ENCODE measurements at places on chromosomes 5 and 9.

- DNase-seq = no peak
Observed at GRCh38 chr5:22242532-22242931, 610.6 kb downstream of the CDH12 start.

DNA sequence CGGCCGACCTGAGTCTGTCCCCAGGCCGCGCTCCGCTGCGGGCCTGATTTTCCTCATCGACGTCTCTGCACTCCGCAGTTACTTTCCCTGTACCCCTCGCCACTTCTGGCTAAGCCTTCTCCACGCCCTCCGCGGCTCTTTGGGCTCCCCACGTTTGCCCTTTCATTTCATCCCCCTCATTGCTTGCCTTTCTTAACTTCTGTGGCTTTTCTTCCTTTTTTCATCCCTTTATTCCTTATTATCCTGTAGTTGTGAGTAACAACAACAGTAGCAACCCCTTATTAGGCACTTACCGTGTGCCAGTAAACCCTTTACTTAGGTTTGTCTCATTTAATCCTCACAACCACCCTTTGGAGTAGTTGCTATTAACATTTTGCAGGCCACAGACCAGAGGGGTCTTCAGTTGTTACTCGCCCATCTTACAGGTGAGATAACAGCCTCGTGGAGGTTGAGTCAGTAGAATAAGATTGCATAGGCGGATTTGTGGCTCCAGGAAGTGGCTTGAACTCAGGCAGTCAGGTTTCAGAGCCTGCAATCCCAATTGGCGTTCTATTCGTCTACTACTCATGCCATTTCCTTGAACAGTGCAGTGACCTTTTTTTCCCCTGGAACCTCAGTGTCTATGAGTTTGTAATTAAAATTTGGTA lies 724 bp downstream of the TCERG1 start:
- DNase-seq = peak; percentile 32

DNA sequence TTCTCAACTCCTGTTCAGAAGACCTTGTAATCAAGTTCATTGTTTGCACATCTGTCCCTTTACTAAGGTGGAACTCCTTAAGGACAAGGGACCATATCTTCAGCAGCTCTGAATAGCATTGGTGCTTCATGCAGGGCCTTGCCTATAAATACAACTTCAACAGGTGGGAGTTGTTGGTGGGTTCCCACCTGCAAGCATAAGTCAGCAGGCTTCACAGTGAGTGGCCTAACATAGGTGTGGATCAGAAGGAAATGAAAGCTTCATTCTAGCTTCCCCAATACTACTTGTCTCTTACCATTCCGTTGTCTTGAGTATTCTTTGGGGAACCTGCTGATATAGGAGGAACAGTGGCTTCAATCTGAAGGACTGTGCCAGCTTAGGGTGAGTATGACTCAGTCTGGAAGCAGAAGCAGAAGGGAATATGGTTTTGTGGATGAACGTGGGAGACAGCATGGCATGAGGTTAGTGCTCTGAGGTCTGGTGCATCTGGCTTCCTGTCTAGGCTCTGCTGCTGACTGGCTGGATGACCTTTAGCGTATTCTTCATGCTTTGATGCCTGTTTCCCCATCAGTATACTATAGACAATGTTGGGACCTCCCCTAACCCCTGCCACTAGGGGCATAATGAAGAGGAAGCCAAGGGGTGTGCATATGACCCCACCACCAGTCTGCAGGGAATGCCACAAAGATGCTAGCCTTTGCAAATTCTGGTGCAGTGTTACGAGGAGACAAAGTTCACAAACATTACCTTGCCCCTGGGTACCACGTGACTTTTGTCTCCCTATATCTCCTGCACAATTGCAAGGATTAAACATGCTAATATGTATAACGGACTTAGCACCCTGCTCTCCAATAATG lies 192.3 kb downstream of the PALM2AKAP2 start:
- no peak for DNase-seq

DNA sequence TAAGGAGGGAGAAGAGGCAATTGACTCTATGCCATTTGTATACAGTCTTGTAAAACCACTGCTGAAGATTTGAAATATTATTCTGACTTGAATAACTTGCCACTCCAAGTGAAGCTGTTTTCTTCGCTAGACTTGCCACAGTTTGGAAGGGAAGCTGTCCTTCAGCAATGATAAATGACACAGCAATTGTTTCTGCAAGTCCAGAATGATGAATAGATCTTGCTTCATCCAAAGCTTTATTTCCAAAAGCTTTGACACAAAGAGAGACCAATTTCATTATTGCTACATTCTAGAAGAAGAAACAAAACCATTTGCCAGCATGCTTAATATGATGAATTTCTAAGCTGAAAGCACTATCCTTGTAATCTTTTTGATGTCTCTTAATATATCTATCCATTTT lies 73.7 kb downstream of the ZNF366 start:
- DNase-seq = no peak
